ENCODE measurements at places on chromosomes 4 and X. TPM values are rescaled to one million over a fixed set of nuclear protein-coding genes. Genes with fewer than 3 reads are reported as not detected.

TRAPPC2 gene
- total RNA-seq: 16.5 TPM

ARHGAP24 gene
- not detected for total RNA-seq

RWDD4 gene
- total RNA-seq: 24.2 TPM

ELOVL6 gene
- total RNA-seq: 19.1 TPM

- no peak for DNase-seq
Observed at GRCh38 chrX:106973433-106974149, 26.4 kb downstream of the MORC4 start.

- no peak for DNase-seq
Observed at GRCh38 chr4:70402762-70403161, 5.0 kb downstream of the OPRPN start.

DNA sequence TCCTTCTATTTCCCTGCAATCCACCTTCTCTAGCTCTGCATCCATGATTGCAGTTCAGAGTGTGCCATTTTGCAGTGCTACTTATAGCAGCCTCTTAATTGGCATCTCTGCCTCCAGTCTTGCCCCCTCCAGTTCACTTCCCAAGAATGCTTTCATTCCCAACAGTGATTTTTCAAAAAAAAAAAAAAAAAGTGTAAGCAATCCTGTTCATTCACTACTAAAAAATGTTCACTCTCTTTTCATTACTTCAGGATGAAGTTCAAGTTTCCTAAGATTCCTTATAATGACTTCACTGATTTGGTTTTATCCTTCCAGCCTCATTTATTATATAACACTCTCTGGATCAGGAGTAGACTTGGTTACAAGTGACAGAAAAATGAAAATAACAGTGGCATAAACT lies 124.7 kb upstream of the LNX1 start:
- no peak for DNase-seq

GRCh38 chrX:40127052-40127451 lies 29.3 kb upstream of the BCOR start:
- no peak for DNase-seq

- no peak for DNase-seq
Observed at GRCh38 chr4:168601899-168602298, 105.0 kb downstream of the PALLD start.

- no peak for DNase-seq
Observed at GRCh38 chrX:138128027-138128671, 562.2 kb downstream of the ZIC3 start.

DNA sequence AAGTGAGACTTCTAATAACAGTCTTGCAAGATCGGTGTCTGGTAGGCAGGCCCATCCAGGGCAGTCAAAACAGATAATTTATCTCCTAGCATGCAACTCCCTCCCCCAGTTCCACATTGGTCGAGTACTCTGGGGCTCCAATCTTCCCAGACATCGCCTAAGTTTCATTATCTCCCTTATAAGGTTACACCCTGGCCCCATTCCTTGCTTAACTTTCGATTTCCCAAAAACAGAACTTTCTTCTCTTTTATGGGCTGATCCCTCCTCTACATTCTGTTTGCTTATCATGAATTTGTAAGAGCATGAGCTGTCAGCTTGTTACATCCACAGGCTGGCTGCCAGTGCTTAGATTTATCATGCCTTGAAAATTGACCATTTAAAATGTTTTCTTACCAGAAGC lies 471.3 kb downstream of the TECRL start:
- DNase-seq: no peak

DNA sequence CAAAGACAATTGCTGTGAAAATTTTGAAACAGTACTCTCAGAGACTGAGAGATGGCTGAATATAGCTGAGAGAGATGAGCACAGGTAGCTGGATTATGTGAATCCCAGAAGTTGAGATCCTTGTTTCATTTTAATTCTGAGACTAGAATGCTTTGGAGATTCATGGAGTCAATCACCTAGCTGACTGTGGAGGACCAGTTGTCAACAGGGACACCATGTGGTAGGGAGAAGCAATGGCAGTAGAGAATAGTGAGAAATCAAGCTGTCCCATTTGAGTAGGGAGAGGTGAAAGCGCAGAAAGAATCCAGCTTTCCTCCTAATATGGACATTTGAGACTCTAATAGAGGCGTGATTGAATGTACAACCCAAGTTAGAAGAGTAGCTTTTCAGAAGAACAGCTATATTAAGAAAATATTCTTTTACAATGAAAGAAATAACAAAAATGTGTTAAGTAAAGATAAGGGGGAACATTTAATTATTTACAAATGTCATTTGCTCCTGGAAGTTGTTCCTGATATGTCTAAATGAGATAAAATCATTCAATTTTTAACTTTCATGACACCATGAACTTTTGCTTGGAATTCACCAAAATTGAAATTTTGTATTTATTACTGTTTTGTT lies 30.3 kb upstream of the GLRB start:
- DNase-seq: no peak

GRCh38 chr4:187602339-187603092 lies 393.1 kb upstream of the ZFP42 start:
- no peak for DNase-seq

All from activated T-helper 1 cell treated with anti-CD3 and anti-CD28 coated beads, Interleukin-12 subunit alpha, Interleukin-12 subunit beta, Interleukin-2, Interleukin-4 antibody, amounts not matched to agents 30 ng/mL and 10 ng/mL and 1 ng/mL, durations not matched to agents 14 hours and 24 hours and 36 hours (primary cell).